RWPE1 (cell line): ENCODE measurements at places on chromosomes 16 and 17.

GRCh38 chr17:38600906-38601305 is 4.8 kb downstream of the SRCIN1 start:
- no peak for DNase-seq

DNA sequence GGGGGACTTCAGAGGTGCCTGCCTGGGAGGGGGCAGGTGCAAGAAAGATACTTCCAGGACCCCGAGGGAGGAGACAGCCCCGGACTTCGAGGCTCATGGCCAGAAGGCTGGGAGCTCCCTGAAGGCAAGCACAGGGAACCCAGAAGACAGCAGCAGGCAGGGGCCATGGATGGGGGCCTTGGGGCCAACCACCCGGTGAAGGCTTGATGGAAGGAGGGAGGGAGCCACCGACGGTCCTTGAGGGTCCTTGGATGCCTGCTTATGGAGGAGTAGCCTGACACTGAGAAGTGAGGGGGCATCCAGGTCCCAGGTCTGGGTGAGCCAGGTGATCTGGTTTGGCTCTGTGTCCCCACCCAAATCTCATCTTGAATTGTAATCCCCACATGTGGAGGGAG is 89.7 kb downstream of the SEC14L1 start:
- no peak for DNase-seq

- DNase-seq, result peak; percentile 78
These were observed 42.0 kb upstream of the TMC5 start for GRCh38 chr16:19375561-19376158.

DNA sequence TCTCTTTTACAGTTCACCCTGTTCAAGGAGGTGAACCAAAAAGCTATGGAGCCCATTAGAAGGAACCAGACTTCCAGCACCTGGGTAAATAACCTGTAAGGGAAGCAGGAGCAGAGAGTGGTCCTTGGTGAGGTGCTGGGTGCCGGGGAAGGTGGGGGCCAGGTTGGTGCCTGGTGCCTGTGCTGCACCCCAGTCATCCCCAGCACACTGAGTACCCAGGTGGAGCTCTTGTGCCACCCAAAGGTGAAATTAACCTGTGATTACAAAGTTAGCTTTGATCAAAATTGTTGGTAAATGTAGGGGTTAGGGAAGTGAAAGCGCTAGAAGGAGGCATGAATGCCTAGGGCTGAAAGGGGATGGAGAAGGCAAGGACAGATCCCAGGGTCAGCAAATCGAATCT is 58.6 kb downstream of the CDRT4 start:
- no peak for DNase-seq

DNA sequence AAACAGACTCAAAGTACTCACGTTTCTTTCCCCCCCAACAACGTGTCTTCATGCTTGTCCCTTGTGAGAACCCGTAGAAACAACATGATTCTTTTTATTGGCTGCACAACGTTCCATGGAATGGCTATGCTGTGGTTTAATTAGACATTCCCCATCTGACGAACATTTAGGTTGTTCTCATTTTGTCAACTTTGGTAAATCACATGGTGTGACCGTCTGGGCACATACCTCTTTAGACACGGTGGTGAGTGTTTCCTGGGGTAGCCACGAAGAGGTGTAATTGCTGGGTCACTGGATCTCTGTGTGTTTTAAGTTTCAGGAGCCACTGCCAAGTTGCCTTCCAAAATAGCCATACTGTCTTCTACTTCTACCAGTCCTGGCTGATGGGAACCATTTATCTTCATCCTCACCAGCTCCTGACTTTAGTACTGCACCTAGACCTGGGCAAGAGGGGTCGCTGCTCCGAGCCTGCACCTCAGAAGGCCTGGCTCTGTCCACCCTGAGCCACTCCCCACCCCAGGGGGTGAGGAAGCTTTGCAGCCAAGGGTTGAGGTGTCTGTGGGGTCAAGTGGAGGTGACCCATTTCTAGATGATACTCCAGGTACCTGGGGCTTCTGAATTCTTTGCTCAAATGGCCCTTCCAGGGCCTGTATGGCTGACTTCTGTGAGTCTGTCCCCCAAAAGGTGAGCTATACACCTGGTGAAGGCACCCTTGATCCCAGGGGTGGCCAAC is 84.7 kb downstream of the IRX5 start:
- no peak for DNase-seq

DNA sequence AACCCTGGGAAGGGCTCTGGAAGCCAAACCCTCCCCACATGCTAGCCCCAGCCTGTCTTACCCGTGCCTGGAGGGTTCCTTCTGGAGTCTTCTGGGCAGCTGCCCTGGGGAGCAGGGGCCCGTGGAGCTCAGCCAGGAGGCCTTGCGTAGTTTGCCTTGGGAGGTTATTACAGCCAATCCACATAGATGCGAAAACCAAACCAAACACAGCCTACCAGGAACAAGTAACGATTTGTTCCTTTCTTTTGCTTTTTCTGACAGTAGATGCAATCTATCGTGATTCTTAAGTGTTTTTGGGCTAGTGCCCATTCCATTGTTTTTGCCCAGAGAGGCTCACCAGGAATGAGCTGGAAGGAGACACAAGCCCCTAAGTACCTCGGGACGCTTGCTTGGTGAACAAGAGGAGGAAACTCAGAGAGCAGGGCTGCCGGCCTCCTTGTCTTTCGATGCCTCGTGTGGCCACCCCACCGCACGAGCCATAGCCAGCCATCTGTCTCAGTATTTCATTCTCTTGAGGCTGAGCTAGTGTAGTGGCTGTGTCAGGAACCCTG is 102.7 kb upstream of the NOL11 start:
- no peak for DNase-seq

GRCh38 chr17:31674717-31675349 is 184.2 kb downstream of the COPRS start:
- peak; percentile 79 for DNase-seq

DNA sequence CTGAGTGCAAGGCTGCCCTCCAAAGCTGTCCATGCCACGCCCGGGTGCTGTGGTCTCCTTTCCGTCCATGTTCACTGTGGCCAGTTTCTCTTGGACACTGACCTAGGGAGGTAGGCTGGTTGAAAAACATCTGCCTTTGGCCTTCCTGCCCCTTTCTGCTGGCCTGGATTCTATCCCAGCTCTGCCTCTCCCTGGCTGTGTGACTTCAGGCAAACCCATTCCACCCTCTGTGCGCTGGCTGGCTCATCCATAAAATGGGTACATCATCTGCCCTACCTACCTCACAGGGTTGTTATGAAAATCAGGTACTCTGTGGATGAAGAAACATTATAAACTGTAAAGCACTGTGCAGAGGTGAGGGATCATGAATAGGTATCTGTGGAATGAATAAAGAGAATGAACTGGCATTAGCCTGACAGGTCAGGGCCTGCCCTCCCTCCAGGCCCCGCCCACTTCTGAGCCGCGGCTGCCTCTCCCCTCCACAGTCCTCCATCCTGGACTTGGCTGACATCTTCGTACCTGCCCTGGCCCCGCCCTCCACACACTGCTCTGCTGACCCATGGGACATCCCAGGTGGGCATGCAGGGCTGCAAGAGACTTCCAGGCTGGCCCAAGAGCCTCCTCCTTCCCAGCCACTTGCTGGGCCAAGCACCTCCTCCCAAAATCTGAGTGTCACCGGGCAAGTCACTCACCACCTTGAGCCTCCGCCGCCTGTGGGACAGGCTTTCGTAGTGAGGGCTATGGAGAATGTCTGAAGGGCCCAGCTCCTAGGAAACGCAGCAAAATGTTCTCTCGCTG is 7.0 kb upstream of the SPATA20 start:
- peak; percentile 89 for DNase-seq
